Activated CD4-positive, alpha-beta T cell treated with anti-CD3 and anti-CD28 coated beads for 1 hour (primary cell): ENCODE measurements at places on chromosomes 13 and 19.

GRCh38 chr19:23099966-23100365, 16.9 kb upstream of the ZNF730 start:
- no peak for DNase-seq

GRCh38 chr19:41226053-41226873, 7.2 kb downstream of the AXL start:
- peak; percentile 25 for DNase-seq

- DNase-seq = no peak
Observed at GRCh38 chr19:4298810-4299550, 3.2 kb downstream of the TMIGD2 start.

GRCh38 chr13:81927347-81927746, 1586.4 kb upstream of the SPRY2 start:
- DNase-seq = no peak

GRCh38 chr19:40923934-40924391, 41.9 kb upstream of the CYP2A7 start:
- DNase-seq = no peak
